Glomerular endothelial cell (primary cell): ENCODE measurements at places on chromosomes 12 and 14.

DNA sequence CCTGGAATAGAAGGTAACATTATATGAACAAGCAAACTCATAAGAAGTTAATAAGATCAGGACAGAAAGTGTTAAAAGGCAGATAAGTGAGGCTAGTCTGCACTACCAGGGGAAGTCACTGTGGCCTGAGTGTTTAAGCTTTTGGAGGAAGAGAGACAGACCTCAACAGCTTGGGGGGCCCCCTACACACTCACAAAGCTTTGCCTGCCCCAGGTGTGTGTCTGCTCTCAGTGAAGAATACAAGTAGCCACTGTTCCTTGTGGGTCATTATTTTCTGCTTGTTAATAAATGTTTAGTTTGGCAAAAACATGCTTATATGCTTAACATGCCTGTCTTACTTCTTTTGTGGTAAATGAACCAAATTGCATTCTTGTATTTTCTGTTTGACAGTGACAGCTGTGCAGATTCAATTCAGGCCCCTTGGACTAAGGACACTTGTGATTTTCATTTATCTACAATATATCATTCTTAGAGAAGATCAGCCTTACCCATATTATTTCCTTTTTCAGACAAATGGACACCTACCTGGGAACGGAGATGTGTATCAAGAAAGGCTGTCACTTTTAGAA, 50.7 kb upstream of the C12orf71 start:
- DNase-seq: no peak

DNA sequence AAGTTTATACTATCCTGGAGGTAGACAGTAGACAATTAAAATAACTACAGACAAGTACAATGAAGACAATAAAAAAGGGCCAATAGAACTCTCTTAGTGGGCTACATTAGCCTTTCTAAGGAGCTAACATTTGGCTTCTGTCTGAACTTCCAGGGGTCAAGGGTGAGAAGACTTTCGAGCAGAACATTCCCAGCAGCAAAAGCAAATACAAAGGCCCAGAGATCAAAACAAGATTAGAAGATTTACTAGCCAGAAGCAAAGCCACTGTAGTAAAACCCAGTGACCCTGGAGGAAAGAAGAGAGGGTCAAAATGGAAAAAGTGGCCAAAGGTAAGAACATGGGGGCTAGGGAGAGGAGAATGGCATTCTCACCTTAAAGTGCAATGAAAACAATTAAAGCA, 63.2 kb downstream of the ATP2B1 start:
- no peak for DNase-seq

GRCh38 chr14:61184112-61184511, 97.0 kb downstream of the TMEM30B start:
- no peak for DNase-seq

DNA sequence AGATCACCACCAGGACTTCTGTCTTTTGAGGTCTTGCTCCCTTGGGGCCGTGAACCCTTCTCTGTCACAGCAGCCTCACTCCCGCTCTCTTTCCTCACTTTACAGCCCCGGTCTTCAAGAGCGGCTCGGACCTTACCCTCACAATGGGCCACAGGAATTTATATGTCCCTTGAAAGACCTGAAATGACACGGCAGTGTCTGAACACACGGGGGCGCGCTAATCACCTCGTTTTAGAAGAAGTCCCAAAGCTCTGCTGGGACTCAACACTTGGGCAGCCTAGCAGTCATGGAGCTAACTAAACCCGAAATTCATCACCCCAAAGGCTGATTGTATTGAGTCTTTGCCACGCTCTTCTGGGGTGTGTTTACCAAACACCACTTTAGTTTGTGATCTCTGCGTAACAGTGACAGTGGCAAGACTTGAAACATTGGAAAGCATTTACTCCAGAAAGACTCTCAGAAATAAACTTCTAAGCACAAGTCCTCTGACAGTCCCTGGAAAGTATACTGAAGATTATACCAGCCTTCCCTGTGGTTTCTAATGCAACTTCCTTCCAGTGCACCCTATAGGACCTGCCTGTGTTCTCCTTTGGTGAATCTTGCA, 29.0 kb downstream of the SERPINA11 start:
- no peak for DNase-seq

GRCh38 chr14:69002069-69002468, 23.0 kb upstream of the ACTN1 start:
- no peak for DNase-seq

- no peak for DNase-seq
Observed at GRCh38 chr12:95736631-95737030, 53.9 kb downstream of the NTN4 start.

DNA sequence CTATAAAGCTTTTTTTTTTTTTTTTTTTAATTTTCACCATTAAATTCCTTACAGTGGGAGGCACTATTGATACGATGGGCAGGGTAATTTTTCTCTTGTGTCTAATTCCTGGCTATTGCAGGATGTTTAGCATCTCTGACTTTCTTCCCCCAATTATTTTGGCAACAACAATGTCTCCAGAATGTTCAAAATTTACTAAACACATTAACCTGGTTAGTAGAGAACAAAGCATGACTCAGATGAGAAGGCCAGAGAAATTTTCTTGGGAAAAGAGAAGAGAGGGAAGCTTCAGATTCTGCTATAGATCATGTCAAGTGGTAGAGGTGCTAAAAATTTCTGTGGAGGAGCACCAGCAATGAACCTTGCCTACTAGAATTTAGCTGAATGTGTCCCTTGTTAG, 171.5 kb upstream of the PRICKLE1 start:
- no peak for DNase-seq
